ENCODE measurements at places on chromosomes 1 and 21. TPM values are rescaled to one million over a fixed set of nuclear protein-coding genes. Genes with fewer than 3 reads are reported as not detected.
A peak's percentile ranks its signal among the peaks of the same experiment; 100 is the strongest.

GRCh38 chr1:6914706-6915105 lies 129.5 kb downstream of the CAMTA1 start:
- no peak for DNase-seq
- H3K27me3 ChIP-seq = peaks cover 12% of the 10 kb centered on the region
- no peak overlapping the region for H3K27ac ChIP-seq
- 0 out of 2 replicates have a peak, but pooled peaks cover 4% of the 10 kb centered on the region for H3K4me1 ChIP-seq
- H3K36me3 ChIP-seq = no peaks in the 10 kb centered on the region

GRCh38 chr21:28801906-28802305 lies 190.8 kb downstream of the LTN1 start:
- H3K4me1 ChIP-seq = no peaks in the 10 kb centered on the region
- H3K27ac ChIP-seq = no peak overlapping the region
- no peaks in the 10 kb centered on the region for H3K27me3 ChIP-seq
- no peaks in the 10 kb centered on the region for H3K36me3 ChIP-seq
- no peak overlapping the region for H3K4me3 ChIP-seq

- no peaks in the 10 kb centered on the region for H3K27me3 ChIP-seq
- H3K27ac ChIP-seq = no peak overlapping the region
- H3K36me3 ChIP-seq = 0 out of 2 replicates have a peak, but pooled peaks cover 2% of the 10 kb centered on the region
- peaks cover 14% of the 10 kb centered on the region for H3K4me1 ChIP-seq
- H3K4me3 ChIP-seq = no peak overlapping the region
Observed at GRCh38 chr1:207398986-207399385, 55.1 kb upstream of the CR2 start.

GRCh38 chr1:180153032-180153431 lies 1.6 kb upstream of the QSOX1 start:
- H3K27me3 ChIP-seq = no peaks in the 10 kb centered on the region
- H3K4me1 ChIP-seq = no peaks in the 10 kb centered on the region
- H3K36me3 ChIP-seq = no peaks in the 10 kb centered on the region
- H3K27ac ChIP-seq = no peak overlapping the region
- no peak overlapping the region for H3K4me3 ChIP-seq

DNA sequence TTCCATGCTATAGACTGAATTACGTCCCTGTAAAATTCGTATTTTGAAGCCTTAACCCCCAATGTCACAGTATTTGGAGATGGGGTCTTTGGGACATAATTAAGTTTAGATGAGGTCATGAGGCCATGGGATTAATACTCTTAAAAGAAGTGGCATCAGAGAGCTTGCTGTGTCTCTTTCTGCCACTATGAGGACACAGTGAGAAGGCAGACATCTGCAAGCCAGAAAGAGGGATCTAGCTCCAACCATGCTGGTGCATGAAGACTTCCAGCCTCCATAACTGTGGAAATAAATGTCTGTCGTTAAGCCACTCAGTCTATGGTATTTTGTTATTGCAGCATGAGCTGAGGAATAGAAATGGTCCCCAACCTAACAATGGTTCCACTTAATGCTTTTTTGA lies 99.0 kb downstream of the LTN1 start:
- H3K4me3 ChIP-seq = no peak overlapping the region
- H3K36me3 ChIP-seq = no peaks in the 10 kb centered on the region

- peak overlapping the region; percentile 81 for H3K4me3 ChIP-seq
- H3K27me3 ChIP-seq = no peaks in the 10 kb centered on the region
- H3K36me3 ChIP-seq = no peaks in the 10 kb centered on the region
- peaks cover 6% of the 10 kb centered on the region for H3K4me1 ChIP-seq
Observed at GRCh38 chr1:52142220-52143183, 613 bp downstream of the ZFYVE9 start.

GRCh38 chr21:34593423-34593822 lies 21.5 kb downstream of the RCAN1 start:
- DNase-seq = no peak
- no peaks in the 10 kb centered on the region for H3K4me1 ChIP-seq
- H3K27ac ChIP-seq = no peak overlapping the region
- no peaks in the 10 kb centered on the region for H3K27me3 ChIP-seq

DNA sequence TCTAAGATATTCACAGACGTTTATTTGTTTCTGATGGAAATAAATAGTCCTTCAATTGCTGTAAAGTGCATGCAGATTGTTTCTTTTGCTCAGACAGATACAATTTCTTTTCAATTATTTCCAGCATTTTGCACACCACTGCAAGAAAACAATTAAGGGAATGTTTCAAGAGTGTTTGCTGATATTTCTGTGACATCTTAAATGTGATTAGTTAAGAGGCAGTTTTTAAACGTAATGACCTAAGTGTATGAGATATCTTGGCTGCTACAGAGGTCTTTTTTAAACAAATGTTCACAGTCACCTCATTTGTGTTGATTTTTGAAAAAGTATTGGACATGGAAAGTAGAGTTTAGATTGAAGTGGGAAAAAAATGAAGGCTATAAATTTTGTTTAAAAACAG lies 262.3 kb upstream of the BRINP3 start:
- H3K36me3 ChIP-seq = no peaks in the 10 kb centered on the region
- no peak overlapping the region for H3K4me3 ChIP-seq
- H3K4me1 ChIP-seq = no peaks in the 10 kb centered on the region
- DNase-seq = no peak

DNA sequence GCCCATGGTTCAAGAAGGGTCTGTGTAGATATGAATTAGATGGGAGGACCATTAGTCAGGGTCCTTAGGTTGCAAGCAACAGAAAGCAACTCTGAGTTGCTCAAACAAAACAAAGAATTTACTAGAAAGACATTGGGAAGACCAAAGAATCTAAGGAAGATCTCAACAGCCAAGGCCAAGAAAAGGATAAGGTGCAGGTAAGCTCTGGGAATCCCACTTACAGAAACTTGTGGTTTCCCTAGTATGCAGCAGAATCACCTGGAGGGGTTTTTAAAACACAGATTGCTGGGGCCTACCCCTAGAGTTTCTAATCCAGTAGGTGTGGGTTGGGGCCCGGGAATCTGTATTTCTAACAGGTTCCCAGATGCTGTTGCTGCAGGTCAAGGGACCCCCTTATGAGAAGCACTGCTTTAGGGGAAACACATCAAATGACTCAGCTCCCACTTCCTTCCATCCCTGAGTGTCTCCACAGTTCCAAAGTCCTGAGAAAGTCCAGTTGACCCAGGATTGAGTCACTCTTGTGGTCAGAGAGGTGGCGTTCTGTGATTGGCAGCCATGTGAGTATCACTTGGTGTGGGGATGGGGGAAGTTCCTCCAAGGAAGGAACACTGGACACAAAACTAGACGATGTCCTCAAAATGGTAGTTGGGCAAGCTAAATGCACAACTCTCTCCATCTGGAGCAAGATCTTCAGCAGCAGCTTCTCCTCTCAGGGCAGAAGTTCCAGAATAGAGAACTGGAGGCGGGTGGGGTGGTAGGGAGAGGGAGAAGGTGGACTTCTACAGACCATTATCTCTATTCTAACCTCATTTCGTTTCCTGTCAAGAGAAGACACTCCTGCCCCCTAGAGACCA lies 24.2 kb upstream of the EYA3 start:
- H3K4me3 ChIP-seq = no peak overlapping the region
- H3K4me1 ChIP-seq = no peaks in the 10 kb centered on the region
- DNase-seq = peak; percentile 12
- H3K27me3 ChIP-seq = no peaks in the 10 kb centered on the region

GRCh38 chr1:113784104-113784779 lies 25.0 kb upstream of the PHTF1 start:
- peaks cover 15% of the 10 kb centered on the region for H3K4me1 ChIP-seq
- no peak for DNase-seq
- H3K27ac ChIP-seq = no peak overlapping the region
- no peaks in the 10 kb centered on the region for H3K36me3 ChIP-seq
- H3K4me3 ChIP-seq = no peak overlapping the region

DNA sequence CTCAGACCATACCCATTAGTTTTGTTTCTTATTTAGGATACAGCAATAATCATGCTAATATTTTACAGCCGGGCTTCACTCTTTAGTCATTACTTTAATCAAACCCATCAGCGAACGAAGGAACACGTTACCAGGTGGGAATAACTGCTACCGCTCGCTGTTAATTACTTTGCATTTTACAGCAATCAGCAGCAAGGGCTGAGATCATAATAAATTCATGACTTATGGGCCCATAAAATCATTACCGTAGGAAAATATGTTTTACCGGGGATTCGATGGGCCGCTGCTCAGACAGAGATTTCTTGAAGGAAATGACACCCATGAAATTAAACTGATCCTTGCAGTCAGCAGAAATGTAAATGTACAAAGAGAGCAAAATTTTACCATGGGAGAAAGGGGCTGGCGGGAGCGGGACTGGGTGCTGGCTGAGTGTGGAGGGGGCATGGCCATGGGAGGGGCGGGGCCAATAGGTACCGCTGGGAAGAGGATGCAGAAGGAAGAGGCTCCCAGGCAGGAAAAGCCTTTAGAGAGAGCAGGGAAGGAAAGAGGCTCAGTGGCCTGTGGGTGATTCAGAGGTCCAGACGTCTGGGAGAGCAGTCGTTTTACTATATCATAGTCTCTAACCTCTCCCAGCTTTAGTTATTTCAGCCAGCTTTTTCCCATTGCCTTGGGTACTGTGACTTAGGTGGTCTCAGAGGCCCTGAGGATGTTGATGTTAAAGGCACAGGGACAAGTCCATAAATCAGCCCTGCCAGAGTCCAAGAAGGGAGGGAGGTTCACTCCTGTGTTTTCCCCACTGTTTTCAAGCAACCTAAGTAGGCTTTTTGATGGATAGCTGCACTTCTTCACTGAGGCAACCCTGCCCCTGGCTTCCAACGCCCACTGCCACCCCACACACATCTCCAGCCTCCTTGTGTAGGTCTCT lies 258.9 kb downstream of the SEC16B start:
- no peak for DNase-seq
- no peaks in the 10 kb centered on the region for H3K27me3 ChIP-seq
- H3K4me1 ChIP-seq = no peaks in the 10 kb centered on the region
- no peak overlapping the region for H3K4me3 ChIP-seq

DNA sequence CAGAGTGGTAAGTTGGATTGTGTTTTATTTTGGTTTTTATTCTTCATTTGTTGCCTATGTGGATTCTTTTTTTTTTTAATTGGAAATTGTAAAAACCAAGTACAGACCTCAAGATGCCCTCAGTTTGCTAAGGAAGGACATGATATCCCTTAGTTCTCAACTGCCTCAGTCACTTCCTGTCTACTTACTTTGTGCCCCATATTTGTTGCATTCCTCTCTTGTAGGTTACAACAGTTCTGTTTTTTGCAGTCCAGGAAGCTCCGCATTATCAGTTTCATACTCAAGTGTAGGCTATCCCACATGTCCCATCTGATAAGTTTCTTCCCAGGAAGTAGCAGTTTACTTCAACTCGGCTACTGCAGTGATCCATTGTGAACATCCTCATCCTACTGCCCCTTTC lies 82.0 kb downstream of the RPAP2 start:
- no peak overlapping the region for H3K4me3 ChIP-seq
- no peaks in the 10 kb centered on the region for H3K4me1 ChIP-seq
- no peak for DNase-seq

The POU3F1 gene
- total RNA-seq = 1.6 TPM

The PTPN7 gene
- total RNA-seq = 0.08 TPM

The C1QB gene
- not detected for total RNA-seq

The COPA gene
- 107 TPM for total RNA-seq

The SLAMF1 gene
- not detected for total RNA-seq

The OR2L5 gene
- total RNA-seq = not detected

The RNF186 gene
- total RNA-seq = 0.73 TPM
